ENCODE measurements at places on chromosomes 3 and 15. TPM values are rescaled to one million over a fixed set of nuclear protein-coding genes. Genes with fewer than 3 reads are reported as not detected.

The A4GNT gene
- not detected for polyA plus RNA-seq

DNA sequence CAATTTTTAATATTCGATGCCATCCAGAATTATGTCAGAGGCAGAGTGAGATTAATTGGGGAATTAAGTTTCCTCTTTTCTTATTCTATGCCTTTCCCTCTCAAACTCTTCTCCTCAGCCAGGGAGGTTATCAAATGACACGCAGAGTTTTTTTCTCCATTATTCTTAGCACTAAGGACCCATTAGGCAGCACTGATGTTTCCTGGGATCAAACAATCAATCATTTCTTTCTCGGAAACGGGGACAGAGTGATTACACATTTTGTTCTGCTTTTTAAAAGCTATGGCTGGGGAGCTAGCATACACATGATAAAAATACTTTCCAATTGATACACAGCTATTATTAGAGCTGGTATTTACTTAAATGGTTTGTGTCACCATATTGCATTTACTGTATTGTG is 35.3 kb upstream of the PSMD6 start:
- H3K27me3 ChIP-seq = no peaks in the 10 kb centered on the region
- no peak for DNase-seq
- peaks cover 11% of the 10 kb centered on the region for H3K4me1 ChIP-seq
- no peak overlapping the region for H3K27ac ChIP-seq
- H3K36me3 ChIP-seq = no peaks in the 10 kb centered on the region

DNA sequence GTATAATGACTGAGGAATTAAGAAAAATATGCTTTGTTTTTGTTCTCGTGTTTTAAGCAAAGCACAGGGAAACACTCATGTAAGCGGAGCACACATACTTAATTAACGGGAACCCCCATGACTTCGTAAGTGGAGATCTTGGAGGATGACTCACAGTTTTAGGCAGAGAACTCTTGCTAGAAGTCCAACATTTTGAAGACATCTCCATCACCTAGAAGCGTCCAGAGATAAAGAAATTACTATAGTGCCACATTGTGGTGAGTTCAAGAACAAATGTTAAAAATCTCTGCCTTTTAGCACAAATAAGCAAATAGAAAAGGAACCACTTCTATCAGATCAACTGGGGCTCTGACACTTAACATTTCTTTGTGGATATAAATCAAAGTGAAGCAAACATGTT is 194.1 kb upstream of the ARHGEF26 start:
- no peak overlapping the region for H3K27ac ChIP-seq
- H3K4me3 ChIP-seq = peak overlapping the region; percentile 45
- no peaks in the 10 kb centered on the region for H3K36me3 ChIP-seq
- 0 out of 2 replicates have a peak, but pooled peaks cover 10% of the 10 kb centered on the region for H3K4me1 ChIP-seq
- peak; percentile 81 for DNase-seq

GRCh38 chr3:79729096-79729495 is 38.7 kb downstream of the ROBO1 start:
- no peaks in the 10 kb centered on the region for H3K4me1 ChIP-seq
- H3K27ac ChIP-seq = no peak overlapping the region
- H3K4me3 ChIP-seq = no peak overlapping the region
- DNase-seq = peak; percentile 2
- no peaks in the 10 kb centered on the region for H3K27me3 ChIP-seq

- H3K36me3 ChIP-seq = no peaks in the 10 kb centered on the region
- H3K4me1 ChIP-seq = peaks cover 7% of the 10 kb centered on the region
- no peak overlapping the region for H3K27ac ChIP-seq
- no peak for DNase-seq
Measured at GRCh38 chr3:105930733-105931132, 61.9 kb upstream of the CBLB start.

Data from GM23248 (cell line).